Suppressor macrophage treated with lipopolysaccharide for 4 hours (primary cell): ENCODE measurements at places on chromosomes 1 and 21.

DNA sequence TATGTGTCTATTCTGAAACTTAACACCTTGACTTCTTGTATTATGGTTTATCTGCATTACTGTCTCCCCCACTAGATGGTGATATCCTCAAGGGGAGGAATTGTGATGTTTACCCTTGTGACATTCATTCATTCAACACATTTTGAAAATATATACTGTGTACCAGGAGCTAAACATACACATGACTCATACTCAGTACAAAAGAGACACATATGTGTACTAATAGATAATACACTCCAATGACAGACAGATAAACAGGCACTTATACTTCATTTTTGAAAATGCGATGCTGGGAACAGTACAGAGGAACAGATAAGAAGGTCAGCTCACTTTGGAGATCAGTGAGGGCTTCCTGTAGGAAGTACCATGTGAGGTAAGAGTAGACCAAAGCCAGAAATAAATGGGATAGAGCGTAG lies 8.9 kb upstream of the RAB3GAP2 start:
- peak; percentile 12 for DNase-seq

DNA sequence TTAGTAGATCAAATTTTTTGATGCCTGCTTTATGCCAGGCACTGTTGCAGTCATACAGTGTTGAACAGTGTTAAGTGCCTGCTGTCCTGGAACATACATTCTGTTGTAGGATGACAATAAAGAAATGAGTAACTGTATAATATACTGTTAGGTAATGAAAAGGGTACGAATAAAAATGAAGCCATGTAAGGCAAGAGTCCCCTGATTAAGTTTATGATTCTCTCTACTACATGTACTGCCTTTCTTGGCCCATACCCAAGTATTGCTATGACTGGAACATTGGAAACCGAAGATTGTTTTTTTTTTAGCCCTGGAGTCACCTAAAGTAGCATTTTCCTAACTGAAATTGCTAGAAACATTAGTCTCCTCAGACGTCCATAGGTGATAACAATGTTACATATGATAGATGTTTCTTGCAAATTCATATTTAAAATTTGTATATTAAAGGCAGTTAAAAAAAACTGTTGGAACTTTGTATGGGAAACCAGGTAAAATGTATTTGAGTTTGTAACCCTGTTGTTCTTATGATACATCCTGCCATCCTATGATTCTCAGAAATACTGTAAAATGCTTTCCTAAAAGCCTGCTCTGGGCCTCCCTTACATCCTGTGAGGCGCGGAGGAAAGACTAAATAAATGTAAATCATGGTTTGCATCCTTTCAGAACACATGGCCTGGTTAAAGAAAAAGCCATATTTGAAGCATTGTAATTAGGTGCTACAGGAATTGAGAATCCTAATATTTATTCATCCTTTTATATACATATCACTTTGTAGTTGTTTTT lies 5.8 kb downstream of the ATP5PB start:
- DNase-seq, result no peak

GRCh38 chr1:209565759-209566678 lies 17.5 kb upstream of the CAMK1G start:
- peak; percentile 93 for DNase-seq

DNA sequence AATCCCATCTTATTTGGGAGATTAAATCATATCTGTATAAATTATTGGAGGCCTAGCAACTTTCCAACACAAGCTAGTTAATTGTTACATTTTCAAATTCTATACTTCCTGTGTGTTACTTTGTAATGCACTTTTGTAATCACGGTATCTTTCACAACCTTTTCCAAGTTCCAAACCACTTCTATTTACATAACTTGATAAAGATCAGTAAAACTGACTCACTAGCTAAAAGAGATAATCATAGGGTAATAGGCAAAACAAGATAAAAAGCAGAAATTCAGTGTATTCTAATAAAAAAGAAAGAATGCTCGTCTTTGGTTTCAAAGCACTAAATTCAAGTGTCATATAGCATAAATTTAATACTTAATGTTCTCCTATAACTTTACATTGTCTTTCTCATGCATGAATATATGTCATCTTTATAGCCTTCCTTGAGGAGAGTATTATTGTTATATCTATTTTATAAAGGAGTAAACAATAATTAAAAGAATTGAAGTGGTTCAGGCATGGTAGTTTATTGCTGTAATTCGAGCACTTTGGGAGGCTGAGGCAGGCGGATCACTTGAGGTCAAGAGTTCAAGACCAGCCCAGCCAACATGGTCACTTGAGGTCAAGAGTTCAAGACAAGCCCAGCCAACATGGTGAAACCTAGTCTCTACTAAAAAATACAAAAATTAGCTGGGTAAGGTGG lies 66.4 kb downstream of the RGS13 start:
- DNase-seq, result no peak

- no peak for DNase-seq
These were observed 363.6 kb upstream of the CAMK1G start for GRCh38 chr1:209219791-209220524.

GRCh38 chr1:29633771-29634170 lies 397.4 kb downstream of the PTPRU start:
- DNase-seq, result no peak

DNA sequence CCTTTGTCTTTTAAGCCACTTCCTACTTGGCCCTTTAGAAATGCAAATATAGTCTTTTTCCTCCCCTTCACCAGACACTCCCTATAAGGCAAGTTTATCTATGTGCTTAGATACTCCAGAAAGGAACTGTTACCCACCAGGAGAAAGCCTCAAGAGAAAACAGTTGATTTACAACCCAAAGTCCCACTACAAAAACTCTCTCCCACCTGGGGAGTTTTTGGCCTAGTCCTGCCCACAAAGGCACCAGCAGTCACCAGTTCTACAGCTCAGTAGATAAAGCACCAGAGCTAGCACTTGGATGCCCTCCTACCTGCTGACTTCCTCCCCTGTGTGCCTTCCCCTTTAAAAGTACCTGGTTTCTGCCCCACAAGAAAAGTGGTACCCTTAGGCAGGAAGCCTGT lies 27.7 kb upstream of the HAO2 start:
- DNase-seq, result no peak

DNA sequence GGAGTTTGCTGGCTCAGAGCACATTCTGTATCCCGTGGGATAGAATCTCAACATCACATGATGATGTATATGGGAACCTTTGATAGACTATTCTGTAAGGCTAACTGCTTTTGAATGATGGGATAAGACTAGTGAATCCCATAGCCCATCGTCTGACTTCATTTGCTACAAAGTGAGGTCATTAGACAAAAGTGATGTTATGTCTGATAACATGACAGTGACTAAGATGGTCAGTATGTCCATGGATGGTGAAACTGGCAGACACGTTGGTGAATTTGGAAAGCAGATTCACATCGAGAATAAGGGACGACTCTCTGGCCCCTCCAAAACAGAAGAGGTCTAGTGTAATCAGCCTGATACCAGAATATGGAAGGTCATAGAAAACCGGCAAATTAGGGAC lies 108.4 kb downstream of the HHAT start:
- DNase-seq, result no peak

DNA sequence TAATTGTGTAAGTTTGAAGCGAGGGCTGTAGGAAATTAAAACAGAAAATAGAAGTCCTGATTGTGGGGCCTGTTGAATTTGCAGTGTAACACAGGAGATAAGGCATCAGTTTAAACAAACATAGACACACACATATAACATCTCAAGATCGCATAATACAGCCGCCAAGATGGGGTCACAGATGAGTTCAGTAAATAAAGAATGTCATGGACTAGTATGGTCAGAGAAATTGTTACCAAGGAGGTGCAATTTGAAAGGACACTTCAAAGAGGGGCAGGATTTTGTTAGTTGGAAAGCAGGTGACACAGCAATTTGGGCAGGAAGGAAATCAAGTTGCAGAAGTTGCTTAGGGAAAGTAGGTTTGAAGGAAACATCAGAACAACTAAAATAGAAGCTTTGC lies 450.0 kb downstream of the USP25 start:
- no peak for DNase-seq

DNA sequence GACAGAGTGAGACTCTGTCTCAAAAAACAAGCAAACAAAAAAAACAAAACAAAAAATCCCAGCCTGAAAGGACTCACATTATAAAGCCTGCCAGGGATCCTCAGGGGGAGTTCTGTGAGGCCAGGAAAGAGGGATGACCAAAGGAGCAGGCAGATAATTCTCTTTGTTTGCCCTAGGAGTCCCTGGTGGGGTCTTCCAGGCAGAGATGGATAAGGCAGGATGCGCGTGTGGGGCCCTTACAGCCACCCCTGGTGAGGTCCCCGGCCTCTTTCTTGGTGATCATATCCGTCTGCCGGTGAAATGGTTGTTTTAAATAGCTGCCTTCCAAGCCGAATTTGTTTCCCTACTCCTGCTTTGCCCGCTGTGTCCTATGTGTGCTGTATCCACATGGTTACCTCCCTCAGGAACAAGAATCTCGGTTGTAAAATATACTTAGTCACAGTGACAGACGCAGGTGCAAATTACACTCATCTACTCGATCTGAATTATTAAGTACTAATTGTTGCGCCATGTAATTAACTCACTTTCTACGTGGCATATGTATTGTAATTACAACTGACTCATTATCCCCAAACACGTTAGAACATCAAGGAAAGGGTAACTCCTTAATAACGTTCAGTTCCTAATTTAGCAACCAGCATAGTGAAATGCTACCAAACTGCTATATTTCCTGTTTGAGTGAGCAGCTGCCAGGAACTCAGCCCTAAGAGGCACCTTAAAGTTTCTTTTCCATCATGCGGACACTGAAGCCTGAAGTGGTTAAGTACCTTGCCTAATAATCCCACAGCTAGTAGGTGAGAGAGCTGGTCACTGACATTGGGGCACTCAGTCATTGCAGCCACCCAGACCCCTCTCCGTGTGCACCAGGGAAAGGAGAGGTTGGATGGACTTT lies 106.4 kb downstream of the ZSCAN20 start:
- no peak for DNase-seq

DNA sequence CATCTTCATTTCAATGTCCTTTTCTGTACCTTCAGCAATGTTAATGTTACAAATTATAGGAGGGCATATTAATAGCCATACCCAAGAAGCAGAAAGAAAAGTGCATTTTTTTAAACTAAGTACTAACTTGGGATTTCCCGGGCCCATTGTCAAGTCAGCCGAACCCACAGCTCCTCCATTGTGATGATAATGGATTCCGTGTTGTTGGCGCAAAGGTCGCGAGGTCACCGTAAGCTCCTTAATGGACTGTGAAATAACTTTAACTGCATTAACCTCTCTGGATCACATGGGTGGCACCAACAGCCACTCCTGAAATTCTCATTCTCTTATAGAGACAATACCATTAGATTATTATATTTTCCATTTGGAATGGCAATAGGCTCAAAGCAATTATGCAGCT lies 250.6 kb upstream of the RRP15 start:
- no peak for DNase-seq

DNA sequence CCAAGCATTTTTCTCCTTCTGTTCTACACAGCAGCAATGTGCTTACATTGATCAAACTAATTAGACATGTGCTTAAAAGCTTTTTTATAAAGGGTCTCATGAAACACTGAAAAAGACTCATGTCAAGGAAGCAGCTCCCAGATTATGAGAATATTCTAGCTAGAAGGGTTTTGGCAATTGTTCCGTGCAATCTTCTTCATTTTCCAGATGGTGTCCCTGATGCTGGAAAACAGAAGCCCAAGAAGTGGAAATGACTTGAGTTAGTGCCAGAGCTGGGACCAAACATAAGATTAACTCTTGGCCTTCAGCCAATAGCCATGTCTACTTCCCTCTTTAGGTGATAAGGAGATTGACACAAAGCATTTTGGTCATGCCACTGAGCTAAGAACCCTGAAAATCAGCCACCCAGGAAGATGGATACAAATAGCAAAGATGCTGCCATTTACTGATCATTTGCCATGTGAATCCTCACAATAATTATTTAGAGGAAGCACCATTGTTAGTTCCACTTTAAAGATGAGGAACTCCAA lies 110.8 kb downstream of the MATN1 start:
- DNase-seq, result no peak

DNA sequence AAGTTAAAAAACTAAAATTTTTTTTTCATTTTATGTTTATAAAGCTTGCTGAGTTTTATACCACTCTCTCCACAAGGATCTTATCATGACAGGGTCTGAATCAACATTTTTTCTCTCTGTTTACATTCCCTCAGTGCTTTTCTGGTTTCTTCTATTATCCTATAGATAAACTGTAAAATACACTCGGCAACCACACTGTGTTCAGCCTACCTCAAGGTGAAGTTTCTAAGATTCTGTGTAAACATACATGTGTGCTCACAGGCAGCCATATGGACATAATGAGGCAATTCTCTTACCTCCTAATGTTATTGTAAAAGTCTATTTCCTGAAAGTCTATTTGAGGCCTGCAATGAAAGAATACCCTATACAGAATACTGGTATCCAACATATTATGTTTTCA lies 114.6 kb downstream of the NTPCR start:
- DNase-seq, result no peak

- DNase-seq, result no peak
These were observed 43.1 kb downstream of the FOXO6 start for GRCh38 chr1:41404308-41404761.

GRCh38 chr1:94165843-94166242 lies 44.9 kb upstream of the ABCA4 start:
- DNase-seq, result no peak
